ENCODE measurements at places on chromosomes 1 and 21.
A peak's percentile ranks its signal among the peaks of the same experiment; 100 is the strongest.

- peak; percentile 1 for DNase-seq
Observed at GRCh38 chr1:118136187-118136941, 48.7 kb downstream of the SPAG17 start.

- no peak for DNase-seq
Observed at GRCh38 chr1:167128261-167129227, 34.7 kb downstream of the STYXL2 start.

- no peak for DNase-seq
Observed at GRCh38 chr1:176551146-176551545, 88.2 kb downstream of the PAPPA2 start.

- DNase-seq: peak; percentile 7
Observed at GRCh38 chr1:199945591-199945990, 81.9 kb upstream of the NR5A2 start.

- DNase-seq: no peak
Observed at GRCh38 chr1:247574236-247574635, 13.9 kb upstream of the OR2G2 start.

DNA sequence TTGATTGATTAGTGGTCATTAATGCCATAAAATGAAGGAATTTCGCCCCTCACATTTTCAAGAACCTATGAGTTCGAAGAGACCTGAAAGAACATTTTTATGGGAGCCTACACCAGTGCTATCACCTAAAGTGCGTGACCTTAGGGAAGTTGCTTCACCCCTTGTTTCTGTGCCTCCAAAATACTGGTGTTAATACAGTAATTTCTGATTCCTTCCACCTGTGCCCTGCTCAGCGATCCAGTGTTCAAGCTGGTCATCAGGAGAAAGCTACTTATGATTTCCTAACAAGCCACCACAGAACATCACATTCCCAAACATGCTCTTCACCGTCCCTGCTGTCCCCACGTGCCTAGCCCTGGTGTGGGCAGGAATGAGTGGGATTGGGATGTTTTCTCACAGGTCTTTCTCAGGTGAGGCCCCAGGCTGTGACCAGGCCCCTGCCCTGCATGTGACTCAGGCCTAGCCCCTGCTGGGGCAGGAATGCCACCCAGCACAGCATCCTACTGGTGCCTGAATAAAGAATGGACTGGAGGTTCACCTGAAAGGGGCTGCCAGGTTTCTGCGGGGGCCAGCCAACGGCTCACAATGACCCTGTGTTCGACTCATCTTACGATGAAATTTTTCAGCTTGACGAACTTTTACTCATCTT is 60.3 kb downstream of the CD247 start:
- DNase-seq: no peak

- DNase-seq: peak; percentile 49
Observed at GRCh38 chr1:235093013-235093695, 35.5 kb downstream of the TOMM20 start.

DNA sequence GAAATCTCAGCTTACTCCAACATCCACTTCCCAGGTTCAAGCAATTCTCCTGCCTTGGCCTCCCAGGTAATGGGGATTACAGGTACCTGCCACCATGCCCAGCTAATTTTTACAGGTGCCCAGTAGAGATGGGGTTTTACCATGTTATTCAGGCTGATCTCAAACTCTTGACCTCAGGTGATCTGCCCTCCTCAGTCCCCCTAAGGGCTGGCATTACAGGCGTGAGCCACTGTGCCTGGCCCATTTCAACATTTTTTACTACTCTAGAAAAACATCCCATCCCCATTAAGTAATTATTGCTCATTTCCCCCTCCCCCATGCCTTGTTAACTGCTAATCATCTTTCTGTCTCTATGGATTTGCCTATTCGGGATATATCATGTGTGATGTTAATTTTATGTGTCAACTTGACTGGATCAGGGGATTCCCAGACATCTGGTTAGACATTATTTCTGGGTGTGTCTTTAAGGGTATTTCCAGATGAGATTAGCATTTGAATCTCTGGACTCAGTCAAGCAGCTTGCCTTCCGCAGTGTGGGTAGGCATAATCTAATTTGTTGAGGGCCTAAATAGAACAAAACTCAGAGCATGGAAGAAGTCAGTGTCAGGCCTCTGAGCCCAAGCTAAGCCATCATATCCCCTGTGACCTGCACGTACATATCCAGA is 33.0 kb upstream of the ZBTB8B start:
- DNase-seq: no peak
